Right cardiac atrium (tissue), 5 donors: ENCODE measurements at places on chromosomes 7 and 10. TPM values are rescaled to one million over a fixed set of nuclear protein-coding genes. Genes with fewer than 3 reads are reported as not detected.

- DNase-seq = peak; percentile 90
Observed at GRCh38 chr10:33211106-33211878, 123.2 kb downstream of the NRP1 start.

DNA sequence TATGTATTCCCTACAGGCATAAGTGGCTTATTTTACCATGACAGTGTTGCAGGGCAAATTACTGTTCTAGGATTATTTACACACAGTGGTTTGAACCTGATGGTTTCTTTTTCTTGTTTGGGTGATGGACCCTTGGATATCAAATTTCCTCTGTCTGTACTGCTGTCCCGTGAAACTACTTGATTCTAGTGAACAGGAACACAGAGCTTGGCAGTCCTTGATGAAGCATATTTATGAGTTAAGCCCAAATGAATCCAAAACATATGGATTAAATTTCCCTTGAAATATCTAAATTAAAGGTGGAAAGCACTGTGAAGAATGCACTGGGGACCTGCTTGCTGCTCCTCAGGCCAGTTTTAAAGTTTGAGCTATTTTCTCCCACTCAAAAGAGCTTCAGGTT is 635.3 kb downstream of the INHBA start:
- no peak for DNase-seq

CHAT gene
- total RNA-seq = not detected

DNA sequence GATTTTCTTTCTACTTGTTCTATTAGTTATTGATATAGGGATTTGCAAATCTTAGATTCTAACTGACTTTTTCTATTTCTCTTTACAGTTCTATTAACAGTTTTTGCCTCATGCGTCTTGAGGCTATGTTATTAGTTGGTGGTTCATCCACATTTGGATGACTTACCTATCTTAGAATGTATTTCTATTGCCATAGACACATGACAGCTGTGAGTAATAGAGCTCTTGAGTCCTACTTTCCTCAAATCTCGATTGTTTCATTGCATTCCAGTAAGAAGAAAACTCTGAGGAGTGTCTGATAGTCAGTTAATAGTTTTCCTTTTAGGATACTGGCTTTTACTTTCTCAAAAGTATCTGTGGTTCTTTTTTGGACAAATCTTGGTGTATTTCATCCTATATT is 241.4 kb upstream of the ZNF32 start:
- no peak for DNase-seq

BEND7 gene
- total RNA-seq = 15.3 TPM
